HEK293T (cell line): ENCODE measurements at places on chromosomes 5 and 9.

- DNase-seq: no peak
Measured at GRCh38 chr5:40497573-40497972, 182.1 kb upstream of the PTGER4 start.

- DNase-seq: no peak
Measured at GRCh38 chr5:154047324-154047723, 8.6 kb downstream of the MFAP3 start.

DNA sequence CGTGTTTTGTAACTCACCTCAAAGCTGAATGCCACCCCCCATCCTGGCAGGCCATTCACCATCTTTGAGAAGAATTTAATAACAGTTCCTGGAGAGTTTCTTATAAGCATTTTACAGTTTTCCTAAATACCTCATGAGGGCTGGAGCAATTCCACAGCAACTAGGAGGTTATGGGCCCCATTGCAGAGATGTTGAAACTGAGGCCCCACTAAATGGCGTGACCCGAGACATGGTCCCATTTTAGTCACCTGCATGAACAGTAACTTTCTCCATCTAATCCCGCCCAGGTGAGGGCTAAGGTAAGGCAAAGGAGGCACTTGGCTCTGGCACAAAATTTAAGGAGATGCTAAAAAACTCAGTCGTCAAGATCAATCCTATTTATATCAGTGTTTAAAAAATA, 77.5 kb downstream of the PPARGC1B start:
- no peak for DNase-seq

- DNase-seq: no peak
Measured at GRCh38 chr9:134653259-134654009, 11.8 kb downstream of the COL5A1 start.

GRCh38 chr5:173420108-173420507, 91.9 kb upstream of the STC2 start:
- DNase-seq: no peak

DNA sequence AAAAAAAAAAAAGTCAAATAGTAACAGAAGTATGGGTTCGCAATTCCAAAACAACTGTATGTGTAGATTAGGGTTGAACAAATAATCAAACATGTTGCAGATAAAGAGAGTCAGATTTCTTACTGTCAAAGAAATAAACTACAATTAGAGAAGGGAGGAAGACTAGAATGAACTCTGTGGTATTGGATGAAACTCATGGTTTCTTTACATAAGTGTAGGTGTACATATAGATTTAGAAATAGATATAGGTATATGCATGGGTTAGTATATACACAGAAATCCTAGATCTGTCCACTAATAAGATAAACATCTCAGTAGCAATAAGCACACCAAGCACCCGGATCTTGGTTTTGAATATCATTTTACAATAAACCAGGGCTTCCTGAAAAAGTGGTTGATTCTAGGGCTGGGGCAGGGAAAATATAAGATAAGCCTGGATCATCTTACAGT, 21.3 kb downstream of the DTWD2 start:
- DNase-seq: no peak
